ENCODE measurements at places on chromosomes 2 and 18.

DNA sequence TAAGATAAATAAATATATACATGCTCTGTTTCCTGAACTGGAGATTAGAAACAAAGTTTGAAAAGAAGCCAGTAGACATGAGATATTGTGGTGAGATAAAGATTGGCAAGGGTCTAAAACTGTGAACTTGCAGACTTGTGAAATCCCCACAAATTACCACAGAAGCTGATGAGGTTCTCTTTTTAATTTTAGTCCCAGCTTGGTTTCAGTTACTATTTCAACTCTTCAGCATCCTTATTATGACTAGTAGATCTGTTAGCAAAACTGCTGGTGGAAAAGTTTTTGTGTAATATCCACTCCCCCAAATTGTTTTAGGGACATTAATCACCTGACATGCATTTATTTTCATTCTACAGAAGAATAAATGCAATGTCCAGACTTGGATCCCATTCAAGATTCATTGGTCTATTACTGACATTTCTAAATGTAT lies 20.8 kb downstream of the RASGRP3 start:
- DNase-seq, result no peak

GRCh38 chr2:173099804-173100203 lies 24.2 kb downstream of the MAP3K20 start:
- DNase-seq, result no peak

DNA sequence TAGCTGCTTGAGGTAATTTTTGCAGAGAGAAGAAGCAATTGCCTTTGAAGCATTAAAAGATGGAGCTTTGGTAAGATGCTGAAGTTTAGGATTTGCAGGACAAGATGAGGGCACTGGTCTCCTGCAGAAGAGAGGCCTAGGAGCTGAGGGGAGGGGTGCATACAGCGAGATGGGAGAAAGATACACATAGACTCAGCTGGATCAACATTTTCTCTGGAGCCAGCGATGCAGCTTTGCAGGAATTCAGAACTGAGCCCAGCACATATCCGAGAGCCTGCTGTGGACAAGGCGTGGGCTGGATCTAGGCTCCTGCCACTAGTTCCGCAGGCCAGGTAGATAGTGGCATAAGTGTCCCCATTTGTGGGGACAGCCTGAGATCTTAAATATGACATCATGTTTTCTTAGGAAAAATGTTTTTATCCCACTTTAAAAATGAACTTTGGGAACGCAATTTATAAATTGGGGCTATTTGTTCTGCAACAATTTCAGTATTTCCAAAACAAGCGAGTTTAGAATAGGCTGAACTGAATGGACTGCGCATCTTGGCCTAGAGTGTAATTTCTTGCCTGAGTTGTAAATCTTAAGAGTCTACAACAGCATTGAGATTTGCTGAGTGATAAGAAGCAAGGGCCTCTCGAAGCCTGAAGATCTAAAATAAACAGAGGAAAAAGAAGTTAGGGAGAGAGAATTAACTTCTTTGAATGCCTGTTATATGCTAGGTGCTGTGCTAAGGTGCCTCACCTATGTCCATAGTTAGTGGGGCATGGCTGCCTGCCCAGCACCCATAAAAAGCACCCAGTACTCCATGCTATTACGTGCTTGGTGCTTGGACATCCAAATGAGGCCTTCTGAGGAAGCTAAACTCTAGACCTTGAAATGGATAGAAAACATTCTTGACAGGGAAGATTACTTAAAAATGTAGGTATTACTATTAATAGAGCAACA lies 17.3 kb downstream of the GRHL1 start:
- no peak for DNase-seq

DNA sequence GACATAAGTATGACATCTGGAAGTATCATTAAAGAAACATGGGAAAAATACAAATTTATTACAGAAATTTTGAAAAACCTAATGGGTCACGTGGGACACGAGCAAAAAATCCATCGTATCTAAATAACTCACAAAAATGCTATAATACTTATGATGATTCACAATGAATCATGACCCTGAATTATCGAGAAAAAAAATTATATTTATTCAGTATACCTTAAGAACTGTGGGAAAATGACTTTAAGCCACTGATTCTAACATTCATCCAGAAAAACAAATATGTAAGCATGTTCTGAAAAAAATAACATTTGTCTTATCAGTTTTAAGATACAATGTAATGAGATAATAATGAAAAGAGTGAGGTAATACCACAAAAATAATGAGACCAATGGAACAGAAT lies 51.8 kb downstream of the ZNF385B start:
- DNase-seq, result no peak

GRCh38 chr2:133240491-133241223 lies 327.6 kb downstream of the NCKAP5 start:
- no peak for DNase-seq

DNA sequence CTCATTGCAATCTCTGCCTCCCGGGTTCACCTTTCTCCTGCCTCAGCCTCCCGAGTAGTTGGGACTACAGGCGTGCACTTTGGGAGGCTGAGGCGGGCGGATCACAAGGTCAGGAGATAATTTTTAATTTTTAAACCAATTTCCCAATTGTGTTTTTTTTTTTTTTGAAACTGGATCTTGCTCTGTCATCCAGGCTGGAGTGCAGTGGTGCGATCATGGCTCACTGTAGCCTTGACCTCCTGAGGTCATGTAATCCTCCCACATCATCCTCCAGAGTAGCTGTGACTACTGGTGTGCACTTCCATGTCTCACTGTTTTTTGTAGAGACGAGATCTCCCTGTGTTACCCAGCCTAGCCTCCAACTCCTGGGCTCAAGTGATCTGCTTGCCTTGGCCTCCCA lies 49.3 kb downstream of the GLS start:
- DNase-seq, result no peak

DNA sequence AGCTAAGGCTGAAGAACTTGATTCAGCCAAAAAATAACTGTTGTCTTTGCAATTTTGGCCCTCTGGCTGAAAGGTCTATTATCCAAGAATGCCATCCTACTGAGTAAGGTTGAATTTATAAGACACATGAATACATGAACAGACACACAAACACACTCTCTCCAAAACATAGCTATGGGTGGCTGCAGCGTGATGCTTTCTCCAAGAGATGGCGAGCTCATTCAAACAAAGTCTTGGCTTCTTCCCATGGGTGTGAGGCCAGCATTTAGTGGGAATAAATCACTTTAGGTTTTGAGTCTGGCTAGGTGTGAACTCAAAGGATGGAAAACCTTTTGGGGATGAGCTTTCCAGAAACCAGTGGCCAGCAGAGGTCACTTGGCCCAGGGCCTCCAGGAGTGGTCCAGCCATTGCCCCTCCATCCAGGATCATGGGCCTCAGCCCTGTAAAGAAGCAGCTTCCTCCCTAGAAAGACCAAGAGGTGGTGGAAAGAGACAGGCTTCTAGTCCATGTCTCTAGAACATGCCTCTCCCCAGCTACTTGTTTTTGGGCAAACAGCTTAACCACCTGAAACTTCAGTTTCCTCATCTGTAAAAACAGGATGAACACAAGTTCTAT lies 11.0 kb upstream of the OSR1 start:
- no peak for DNase-seq

GRCh38 chr2:143754742-143755141 lies 625.5 kb downstream of the ARHGAP15 start:
- no peak for DNase-seq

DNA sequence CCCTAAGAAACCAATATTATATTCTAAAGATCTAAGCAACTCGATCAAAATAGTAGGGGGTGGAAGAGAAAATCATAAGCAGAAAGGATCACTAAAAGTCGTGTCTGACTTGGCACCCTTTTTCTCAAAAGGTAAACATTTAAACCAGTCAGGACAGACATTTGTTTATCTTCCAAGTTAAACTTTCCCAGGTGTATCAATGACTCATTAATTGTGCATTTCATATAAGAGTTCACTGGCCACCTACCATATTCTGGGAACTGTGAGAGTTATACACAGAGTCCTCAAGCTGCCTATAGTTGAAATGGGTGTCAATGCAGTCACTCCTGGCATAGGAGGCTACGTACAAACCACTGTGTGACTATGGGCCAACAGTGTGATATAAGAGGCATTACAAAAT lies 4.8 kb upstream of the ACVR1 start:
- DNase-seq, result no peak

- DNase-seq, result no peak
These were observed 34.4 kb downstream of the KCNG2 start for GRCh38 chr18:79832169-79832568.

DNA sequence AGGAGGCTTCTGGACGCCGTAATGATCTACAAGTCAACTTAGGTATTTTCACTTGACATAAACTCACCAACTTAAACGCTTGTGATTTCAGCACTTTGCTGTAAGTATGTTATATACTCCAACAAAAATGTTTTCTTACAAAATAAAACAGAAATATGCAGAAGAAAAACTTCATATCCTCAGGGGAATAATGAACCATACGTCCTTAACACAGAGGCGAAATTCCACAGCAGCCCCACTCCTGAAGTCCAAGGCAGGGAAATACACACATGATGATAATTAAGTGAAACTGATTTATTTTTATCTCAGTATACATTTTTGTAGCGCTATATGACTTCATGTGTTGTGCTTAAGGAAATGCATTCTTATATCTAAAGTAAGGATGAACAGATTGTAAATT lies 335.4 kb upstream of the VWC2L start:
- DNase-seq, result no peak

DNA sequence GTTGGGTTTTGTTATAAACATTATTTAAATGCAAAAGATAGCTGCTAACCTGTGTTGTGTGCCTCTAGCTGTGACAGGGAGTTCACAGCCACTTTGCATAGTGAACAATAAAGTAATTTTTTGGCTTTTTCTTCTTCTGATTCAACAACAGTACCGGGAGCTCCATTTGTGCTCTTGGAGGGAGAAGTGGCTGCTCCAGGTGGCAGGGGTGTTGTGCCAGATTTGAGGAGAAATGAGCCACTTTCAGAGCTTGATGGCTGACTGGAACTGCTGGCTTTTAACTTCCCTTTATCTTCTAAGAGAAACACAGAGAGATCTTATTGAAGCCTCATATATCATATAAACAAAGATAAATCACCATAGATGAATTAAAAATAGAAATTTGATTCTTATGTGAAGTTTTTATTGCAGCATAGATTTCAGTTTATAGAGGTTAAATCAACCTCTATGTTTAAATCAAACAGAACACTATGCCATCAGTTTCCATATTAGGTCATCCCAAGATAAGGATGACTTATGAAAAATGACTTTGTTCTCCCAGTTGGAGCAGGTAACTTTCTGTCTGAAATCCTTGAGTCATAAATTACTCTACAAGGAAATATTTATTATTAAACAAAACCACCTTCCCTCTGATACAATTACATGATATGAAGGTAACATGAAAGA lies 182.0 kb upstream of the SESTD1 start:
- DNase-seq, result no peak

GRCh38 chr18:24567199-24567598 lies 106.8 kb downstream of the HRH4 start:
- DNase-seq, result no peak

DNA sequence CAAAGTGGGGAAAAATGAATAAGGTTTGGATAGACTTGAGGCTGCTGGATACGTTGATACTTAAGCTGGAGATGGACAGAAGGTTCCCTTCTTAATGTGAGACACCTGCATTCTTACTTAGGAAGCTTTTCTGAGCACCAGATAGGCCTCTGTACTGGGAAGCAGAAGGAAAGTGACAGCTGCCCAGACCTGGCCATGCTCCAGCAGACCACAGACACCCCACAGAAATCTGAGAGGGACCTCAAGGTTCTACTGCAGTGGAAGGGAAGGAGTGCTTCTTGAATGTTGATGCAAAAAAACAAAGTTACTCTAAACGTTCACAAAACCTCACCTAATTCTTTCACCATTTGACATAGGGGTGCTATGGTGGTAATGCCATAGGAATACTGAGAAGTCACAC lies 642.1 kb upstream of the ID2 start:
- no peak for DNase-seq

GRCh38 chr2:126154256-126154785 lies 501.6 kb upstream of the GYPC start:
- DNase-seq, result no peak

GRCh38 chr18:34915046-34915445 lies 126.2 kb upstream of the MAPRE2 start:
- no peak for DNase-seq

GRCh38 chr2:124281541-124281940 lies 256.5 kb downstream of the CNTNAP5 start:
- DNase-seq, result no peak

DNA sequence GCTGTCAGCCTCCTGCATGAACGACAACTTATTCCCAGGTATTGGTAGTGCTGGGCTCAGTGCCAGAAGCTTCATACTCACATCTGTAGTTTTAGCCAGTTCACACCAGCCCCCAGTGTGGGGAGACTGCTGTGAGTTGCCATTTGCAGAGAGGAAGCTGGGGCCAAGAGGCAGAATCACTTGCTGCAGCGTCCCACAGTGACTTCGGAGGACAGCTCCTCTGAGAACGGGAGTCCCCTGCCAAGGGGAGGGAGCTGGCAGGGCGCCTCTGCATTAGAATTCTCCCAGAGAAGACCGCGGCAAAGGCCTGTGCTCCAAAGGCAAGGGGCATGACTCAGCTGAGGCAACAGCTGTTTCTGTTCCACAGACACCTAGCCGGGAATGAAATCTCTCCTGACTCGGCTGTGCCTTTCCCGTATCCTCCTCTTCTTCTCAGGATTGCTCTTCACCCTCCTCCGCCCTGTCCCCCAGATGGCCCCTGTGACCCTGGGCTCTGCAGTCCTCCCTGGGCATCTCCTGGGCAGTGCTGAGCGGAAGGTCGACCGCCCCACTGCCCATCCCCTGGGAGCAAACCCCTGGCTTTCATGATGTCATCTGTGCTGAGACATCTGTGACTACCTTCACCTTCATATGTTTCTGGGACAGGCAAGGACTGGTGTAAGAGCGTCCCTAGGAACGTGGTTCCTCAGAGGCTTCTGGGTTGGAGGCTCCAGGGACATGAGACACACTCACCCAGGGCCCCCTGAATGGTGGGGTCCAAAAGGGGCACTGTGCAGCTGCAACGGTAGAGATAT lies 18.0 kb downstream of the MAL start:
- DNase-seq, result no peak

GRCh38 chr18:32391126-32391525 lies 79.6 kb downstream of the GAREM1 start:
- no peak for DNase-seq

DNA sequence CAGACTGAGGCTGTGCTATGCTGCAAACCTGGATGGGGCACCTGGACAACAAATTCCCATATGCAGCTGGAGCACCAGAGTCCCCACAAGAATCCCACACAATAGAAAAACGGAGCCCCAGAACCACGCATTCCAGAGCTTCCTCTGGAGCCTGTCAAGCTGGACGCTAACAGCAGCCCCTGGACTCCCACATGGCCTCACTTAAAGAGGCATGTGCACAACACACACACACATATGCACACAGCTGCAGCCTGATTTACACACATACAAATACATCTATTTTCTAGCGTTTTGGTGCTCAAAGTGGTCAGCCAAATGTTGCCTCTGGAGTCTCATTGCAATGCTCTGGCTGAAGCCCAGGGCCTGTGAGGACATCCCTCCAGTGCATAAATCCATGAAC lies 632.7 kb upstream of the ID2 start:
- no peak for DNase-seq

- no peak for DNase-seq
These were observed 372.2 kb downstream of the NYAP2 start for GRCh38 chr2:225771701-225772100.

All from activated B cell treated with CpG ODN at 0.5 μM for 24 hours (primary cell).